ENCODE measurements at places on chromosomes 16 and 17. TPM values are rescaled to one million over a fixed set of nuclear protein-coding genes. Genes with fewer than 3 reads are reported as not detected.

DNA sequence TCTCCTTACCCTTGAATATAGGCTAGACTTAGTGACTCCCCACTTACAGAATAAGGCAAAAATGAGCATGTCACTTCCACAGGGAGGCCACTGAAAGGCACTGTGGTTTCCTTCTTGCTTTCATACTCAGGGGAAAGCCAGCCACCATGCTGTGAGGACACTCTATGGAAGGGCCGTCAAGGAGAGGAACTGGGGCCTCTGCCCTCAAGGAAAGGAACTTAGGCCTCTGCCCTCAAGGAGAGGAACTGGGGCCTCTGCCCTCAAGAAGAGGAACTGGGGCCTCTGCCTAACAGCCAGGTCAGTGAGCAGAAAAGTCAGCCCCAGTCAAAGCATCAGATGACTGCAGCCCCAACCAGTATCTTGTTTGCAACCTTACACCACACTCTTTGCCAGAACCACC is 30.1 kb downstream of the VPS35 start:
- peak; percentile 26 for DNase-seq

DNA sequence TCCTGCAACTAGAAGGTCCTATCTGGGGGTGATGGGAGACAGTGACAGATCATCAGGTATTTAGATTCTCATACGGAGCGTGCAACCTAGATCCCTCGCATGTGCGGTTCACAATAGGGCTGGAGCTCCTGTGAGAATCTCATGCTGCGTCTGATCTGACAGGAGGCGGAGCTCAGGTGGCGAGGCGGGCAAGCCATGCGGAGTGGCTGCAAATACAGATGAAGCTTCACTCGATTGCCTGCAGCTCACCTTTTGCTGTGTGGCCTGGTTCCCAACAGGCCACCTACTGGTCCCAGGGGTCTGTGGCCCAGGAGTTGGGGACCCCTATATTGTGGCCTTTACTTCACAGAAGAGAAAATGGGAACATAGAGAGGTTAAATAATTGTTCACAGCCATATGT is 200.4 kb downstream of the IRF8 start:
- no peak for DNase-seq

DNA sequence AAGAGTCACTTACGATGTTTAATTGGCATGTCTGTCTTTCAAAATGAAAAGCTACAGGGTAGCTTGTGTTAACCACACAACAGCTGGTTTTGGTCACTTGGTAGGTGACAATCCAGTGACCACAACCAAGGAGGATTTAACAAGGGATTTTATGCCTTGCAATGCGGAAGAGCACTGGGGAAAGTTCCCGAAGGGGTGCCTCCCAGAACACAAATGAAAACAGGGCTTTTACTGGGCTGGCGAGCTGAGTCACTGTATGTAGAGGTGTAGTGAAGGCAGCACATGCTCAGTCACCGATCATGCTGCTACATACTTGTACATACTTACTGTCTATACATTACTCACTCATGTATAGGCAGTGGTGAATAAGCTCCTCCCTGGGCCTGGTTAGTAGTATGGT is 483.5 kb downstream of the CDH13 start:
- no peak for DNase-seq

DNA sequence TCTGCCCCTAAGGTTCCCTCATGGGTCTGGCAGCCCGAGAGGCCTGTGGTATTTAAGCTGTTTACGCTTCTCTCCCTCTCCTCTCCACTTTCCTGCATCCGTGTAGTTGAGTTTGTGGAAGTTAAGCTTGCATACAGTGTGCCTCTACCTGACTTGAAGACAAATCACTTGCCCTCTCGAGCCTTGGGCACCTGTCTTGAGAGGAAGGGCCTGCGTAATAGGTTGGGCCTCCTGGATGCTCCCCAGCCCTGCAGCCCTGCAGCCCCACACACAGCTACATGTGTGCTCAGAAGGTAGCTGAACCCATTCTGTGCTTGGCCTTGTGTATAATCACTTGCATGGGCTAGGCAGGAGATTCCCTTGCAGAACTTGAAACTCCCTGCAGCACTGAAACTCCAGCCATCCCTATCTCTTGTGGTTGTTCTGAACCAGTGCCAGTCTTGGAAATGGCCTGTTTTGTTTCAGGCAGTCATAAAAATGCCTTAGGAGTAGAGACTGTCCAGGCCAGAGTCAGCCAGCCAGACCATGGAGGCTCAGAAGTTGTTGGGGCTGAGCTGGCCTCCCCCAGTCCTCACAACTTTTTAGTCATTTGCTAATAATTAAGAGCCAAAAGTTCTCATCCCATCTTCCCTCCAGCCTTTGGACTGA is 134.6 kb downstream of the CLEC16A start:
- no peak for DNase-seq

Gene ITGB3
- total RNA-seq: 4.7 TPM

Data from activated B cell treated with CpG ODN at 0.5 μM for 24 hours (primary cell).